ENCODE measurements at places on chromosomes 5 and 9.

GRCh38 chr9:2087500-2088313 lies 72.6 kb downstream of the SMARCA2 start:
- DNase-seq = no peak

- DNase-seq = no peak
Measured at GRCh38 chr9:131334629-131335367, 45.3 kb downstream of the PLPP7 start.

- no peak for DNase-seq
Measured at GRCh38 chr5:168793841-168794837, 215.0 kb upstream of the PANK3 start.

DNA sequence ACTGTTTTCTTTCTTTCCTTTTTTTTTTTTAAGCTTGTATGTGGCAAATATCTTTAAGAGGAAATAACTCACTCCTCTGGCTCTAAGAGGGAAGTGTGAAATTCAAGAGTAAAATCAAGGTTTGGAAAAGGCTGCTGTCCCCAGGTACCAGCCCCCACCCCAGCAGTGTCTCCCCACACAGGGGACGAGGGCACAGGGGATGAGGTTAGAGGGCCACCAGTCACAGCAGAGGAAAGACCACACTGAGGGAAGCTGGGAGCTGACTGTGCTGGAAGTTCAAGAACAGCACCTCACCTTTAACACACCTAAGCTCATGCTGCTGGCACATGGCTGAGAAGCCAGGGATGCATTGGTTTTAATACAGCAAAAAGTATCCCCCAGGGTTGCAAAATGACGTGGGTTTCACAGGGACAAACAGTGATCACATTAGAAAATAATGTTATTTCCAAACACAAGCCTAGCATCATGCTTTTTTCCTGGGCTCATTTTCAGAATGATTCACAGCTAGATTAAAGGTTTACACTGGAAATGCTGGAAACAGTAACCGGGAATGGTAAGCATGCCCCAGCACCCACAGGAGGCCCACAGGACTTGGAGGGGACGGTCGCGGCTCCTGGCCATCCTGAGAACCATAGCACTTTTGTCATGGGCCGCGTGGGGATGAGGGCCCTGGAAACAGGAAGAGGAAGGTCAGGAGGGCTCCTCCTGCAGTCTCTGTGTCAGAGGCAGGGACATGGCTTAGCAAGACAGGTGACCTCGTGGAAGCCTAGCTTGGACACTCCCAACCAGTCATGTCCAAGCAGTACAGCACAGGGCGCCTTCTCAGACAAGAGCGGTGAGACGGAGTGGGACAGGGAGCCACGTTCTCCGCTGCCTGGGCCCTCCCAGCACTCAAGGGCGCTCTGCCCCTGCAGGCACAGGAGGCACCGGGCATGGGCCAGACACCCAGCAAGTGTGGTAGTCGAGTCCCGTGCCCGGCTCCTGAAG lies 6.9 kb downstream of the LPCAT1 start:
- DNase-seq = no peak

- no peak for DNase-seq
Measured at GRCh38 chr5:71013575-71013974, 11.6 kb downstream of the NAIP start.

- DNase-seq = no peak
Measured at GRCh38 chr5:54946306-54946819, 39.0 kb downstream of the ESM1 start.

DNA sequence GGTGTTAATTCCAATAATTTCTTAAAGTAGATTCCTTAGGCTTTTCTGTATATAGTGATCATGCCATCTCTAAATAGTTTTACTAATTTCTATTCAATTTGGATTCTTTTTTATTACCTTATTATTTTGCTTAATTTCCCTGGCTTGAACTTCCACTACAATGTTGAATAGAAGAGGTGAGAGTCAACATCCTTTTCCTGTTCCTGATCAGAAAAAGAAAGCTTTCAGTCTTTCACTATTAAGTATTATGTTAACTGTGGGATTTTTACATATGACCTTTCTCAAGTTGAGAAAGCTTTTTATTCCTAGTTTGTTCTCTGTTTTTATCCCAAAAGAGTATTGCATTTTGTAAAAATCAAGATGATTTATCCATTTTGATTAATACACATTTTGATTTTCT lies 574.5 kb upstream of the TLE4 start:
- DNase-seq = no peak

DNA sequence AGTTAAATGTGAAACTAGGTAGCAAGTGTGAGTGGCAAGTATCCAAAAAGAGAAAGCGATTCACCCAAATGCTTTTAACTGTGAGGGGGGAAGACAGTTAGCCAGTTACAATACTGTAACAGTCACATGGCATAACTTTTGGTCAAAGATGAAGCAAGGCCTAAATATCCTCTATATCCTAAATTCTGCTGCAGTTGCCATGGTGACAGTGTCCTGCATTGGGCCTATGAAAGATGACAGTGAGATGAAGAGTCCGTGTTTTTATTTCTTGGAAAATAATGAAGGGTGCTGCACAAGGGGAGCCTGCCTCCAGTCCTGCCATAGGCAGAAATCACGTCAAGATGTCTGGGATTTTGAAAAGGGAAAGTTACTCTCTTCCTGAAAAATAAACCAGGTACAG lies 534.6 kb downstream of the NTRK2 start:
- DNase-seq = no peak

- no peak for DNase-seq
Measured at GRCh38 chr5:137833463-137833862, 34.2 kb upstream of the MYOT start.

GRCh38 chr9:95887926-95888497 lies 12.5 kb downstream of the ERCC6L2 start:
- DNase-seq = no peak

DNA sequence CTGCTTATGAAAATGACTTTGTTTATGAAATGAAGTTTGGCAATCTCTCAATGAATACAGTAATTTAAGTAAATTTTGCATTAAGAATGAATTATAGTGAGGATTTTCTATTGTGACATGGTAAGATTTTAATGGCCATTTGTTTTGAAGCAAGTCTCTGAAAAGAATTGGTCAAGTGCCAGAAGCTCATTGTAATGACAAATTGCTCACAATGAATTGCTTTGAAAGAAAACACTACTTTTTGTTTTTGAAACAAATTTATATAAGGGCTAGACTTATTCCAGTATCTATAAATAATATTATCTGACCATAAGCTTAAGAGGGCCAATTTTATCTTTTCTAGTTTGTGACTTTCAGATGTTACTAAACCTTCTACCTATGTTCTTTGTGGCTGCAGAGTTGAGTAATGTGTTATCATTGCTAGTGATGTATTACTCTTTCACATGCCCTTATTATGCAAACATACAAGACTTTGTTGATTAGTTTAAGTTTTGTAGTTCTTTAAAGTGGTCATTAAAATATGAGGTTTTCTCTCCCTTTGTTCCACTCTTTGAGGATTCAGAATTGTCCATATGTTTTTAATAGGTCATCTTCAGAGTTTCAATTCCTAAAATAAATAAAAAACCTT lies 93.0 kb upstream of the ZNF608 start:
- DNase-seq = no peak

DNA sequence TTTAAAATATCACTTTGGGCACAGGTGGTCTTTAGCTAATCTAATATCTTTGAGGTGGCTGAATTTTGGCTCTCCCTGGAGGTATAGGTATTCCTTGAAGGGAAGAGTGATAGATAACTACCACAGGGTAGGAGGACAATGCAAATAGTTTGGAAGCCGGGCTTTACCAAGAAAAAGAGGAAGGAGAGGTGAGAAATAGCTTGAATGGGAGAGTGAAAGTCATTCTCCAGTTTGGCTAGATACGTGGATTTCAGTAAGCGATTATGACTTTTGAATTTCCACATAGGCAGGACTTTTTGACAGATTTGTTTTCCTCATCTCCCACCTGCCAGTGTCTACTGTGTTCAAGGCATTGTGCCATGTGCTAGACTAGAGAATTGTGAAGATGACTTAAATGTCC lies 45.5 kb downstream of the RASA1 start:
- DNase-seq = no peak

DNA sequence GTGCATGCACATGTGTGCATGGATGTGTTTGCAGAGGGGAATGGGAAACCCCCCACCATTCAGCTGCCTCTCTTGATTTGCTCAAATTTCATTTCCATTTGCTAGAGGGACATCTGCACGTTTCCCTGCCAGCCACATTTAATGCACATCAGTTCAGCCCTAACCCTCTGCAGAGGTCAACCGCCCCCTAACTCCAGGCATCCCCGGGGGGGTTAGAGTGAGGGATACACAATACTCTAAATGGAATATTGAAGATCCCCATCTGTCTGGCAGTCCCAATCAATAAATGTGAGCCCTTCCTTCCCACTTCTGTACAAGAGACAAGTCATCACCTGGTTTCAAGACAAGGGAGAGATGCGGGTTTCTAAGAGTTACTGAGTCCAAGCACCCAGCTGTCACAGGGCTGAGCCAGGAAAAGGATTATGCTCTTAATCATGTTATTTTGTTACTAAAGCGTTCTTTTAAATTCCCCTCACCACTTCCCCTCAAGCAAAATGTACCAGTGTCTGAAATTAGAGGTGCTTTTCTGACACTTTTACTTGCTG lies 134.1 kb downstream of the SEMA6A start:
- no peak for DNase-seq

GRCh38 chr9:113219969-113220368 lies 1.1 kb downstream of the FKBP15 start:
- no peak for DNase-seq

DNA sequence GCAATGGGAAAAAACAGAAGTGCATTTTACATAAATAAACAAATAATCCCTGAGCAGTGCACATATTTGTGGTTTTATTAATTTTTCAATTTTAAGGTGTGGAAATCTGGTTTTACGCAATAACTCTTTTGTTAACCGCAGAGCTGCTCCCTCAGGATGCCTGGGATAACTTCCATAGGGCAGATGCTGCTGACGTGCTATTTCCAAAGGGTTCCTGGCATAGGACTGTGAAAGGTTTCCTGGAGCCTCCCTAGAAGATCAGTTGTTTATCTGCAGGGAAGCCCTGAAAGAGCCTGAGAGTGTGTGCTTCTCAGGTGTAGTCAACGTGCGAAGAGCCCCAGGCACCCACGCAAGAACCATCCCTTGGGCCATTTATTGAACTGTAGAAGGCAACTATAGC lies 443.5 kb downstream of the PLK2 start:
- DNase-seq = no peak

DNA sequence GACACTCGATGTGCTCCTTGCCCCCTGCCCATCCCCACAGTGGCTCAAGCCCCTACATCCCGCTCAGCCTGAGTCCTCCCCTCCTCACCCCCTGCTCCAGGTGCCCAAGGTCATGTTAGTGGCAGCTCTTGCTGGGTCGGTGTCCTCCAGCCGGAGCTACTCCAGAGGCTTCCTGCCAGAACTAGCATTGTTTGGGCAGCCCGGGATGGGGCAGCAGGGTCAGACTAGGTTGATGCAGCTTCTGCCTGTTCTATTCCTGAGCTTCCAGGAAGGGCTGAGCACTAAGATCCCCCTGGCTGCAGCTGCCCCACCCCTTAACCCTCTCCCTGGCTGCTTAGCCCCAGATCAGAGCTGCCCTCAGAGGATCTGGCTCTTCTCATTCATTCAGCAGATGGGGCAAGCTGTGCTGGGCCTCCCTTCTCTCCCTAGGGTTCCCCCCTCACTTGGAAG lies 671 bp downstream of the RGS14 start:
- DNase-seq = no peak

- DNase-seq = no peak
Measured at GRCh38 chr5:167509076-167509475, 782.4 kb upstream of the WWC1 start.

Measured in DMS79 (cell line).